NCI-H1417 treated with DMSO at 0.1 percent for 48 hours (cell line): ENCODE measurements at places on chromosomes 1 and 21.
A peak's percentile ranks its signal among the peaks of the same experiment; 100 is the strongest.

GRCh38 chr1:41382480-41383090 is 21.4 kb downstream of the FOXO6 start:
- no peak for DNase-seq

DNA sequence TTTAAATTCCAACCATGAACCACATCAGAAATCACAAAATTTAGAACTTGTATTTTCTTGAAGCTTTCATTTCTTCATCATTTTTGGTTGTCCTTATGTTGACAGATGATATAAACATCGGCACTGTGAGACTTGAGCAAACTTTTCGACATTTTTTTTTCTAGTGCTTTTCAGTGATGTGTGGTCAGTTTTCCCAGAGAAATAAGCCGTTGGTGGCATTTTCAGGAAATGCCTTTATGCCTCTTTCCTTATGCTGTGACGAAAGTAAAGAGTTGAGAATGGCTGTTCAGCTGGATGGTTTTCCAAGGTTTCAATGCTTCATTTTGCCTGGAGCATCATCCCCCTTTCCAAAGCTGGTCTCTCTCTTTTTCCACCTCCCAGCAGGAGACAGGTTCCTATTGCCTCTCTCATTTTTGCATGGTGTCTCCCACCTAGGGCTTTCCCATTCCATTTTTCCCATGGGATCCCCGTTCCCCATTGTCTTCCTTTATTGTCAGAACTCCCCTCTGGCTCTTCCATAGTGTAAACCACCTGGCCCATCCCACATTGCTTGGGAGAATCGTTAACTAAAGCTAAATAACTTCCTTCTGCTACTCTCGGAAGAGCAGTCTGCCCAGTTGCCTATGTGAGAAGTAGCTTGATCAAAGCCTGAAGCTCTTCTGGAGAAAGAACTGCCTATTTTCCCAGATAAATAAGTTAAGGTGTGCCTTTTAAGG is 61.4 kb upstream of the DYNLT5 start:
- no peak for DNase-seq

DNA sequence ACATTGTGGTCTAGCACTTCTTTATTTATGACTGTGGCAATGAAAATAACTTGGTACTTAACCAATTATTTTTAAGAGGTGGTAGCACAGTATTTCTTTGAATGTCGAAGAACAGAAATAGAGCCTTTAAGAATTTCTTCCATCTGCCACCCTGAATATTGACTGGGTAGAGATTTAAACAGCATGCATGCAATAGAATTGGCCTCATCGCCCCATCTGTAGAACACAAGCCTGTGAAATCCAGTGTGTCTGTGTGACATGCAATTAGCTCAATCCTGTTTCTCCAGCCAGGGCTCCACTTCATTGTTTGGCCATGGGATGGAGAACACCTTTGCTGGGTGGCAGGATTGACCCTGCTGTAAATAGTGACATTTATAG is 17.1 kb upstream of the KLHDC8A start:
- no peak for DNase-seq

GRCh38 chr1:8903908-8904650 is 25.6 kb upstream of the ENO1 start:
- DNase-seq = no peak

DNA sequence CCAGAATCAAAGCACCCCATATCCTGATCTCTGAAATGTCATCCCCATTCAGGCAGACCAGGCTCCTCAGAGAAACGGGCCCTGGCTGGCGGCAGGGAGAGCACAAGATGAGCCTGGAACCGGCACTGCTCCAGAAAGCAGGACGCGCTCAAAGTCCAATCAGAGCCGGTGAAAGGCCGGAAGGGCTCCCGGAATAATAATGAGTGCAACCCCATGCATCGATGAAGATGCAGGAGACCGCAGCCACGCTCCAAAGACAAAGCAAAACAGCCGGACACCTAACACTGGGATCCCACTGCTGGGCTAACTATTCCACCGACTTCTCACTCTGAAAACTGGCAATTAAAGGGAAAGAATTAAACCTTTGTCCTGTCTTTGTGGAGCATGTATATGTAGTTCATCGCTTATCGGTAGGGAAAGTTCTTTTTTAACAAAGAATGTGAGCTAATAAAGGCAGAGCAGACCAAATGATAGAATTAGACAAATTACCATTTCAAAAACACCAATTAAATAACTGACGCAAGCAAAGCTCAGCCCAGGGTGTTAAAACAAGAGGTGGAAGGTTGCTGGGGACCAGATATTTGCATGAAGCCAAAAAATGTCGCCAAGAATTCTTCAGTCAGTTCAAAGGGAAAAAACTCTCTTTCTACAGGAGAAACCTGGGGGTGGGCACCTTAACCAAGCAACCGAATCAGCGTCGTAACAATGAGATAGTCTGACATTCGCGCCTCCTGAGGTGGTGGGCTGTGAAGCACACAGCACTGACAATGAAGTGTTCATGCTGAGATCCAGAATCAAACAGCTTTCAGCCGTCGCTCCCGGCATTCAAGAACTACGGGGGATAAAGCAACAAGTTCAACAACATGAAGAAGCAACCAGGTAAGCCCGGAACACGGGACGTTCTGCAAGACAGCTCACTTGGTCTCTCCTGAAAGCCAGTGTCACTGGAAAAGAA is 95.2 kb downstream of the NPHP4 start:
- DNase-seq = no peak

- no peak for DNase-seq
These were observed 119.9 kb downstream of the MAST2 start for GRCh38 chr1:45923343-45923742.

GRCh38 chr1:149928401-149928724 is 760 bp upstream of the SF3B4 start:
- DNase-seq = peak; percentile 13

GRCh38 chr1:25519624-25520023 is 23.8 kb upstream of the LDLRAP1 start:
- no peak for DNase-seq

GRCh38 chr1:225617479-225617878 is 35.4 kb downstream of the ENAH start:
- no peak for DNase-seq

GRCh38 chr1:109802136-109802900 is 38.6 kb upstream of the EPS8L3 start:
- no peak for DNase-seq

- DNase-seq = no peak
These were observed 2.7 kb downstream of the USP25 start for GRCh38 chr21:15732290-15732995.

- DNase-seq = no peak
These were observed 8.1 kb upstream of the NTNG1 start for GRCh38 chr1:107132780-107133179.

- no peak for DNase-seq
These were observed 61.4 kb upstream of the CNIH3 start for GRCh38 chr1:224554620-224555259.

DNA sequence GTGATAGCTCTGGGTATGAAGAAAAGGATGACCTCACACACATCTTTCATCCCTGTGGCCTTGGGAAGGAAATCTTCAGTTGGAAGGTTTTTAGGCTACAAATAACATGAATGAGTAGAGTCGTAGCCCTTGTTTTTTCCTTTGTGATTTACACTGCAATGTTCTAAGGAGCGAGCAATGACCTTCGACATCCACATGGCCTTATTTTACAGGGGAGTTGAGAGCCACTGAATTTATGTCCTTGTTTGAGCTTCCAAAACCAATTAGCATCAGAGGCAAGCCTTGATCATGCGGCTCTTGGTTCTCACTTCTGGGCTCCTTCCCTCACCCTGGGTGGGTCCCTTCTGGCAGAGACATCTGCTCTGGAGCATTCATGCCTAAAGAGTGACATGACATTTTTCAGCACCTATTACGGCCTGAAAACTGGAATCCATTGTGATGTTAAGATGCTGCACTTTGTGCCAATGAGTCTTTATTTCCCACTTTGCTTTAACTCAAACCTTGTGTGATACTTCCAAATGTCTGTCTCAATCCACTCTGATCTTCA is 70.5 kb upstream of the RUNX1 start:
- DNase-seq = no peak

- no peak for DNase-seq
These were observed 2.7 kb downstream of the DENND2D start for GRCh38 chr1:111197598-111198284.

DNA sequence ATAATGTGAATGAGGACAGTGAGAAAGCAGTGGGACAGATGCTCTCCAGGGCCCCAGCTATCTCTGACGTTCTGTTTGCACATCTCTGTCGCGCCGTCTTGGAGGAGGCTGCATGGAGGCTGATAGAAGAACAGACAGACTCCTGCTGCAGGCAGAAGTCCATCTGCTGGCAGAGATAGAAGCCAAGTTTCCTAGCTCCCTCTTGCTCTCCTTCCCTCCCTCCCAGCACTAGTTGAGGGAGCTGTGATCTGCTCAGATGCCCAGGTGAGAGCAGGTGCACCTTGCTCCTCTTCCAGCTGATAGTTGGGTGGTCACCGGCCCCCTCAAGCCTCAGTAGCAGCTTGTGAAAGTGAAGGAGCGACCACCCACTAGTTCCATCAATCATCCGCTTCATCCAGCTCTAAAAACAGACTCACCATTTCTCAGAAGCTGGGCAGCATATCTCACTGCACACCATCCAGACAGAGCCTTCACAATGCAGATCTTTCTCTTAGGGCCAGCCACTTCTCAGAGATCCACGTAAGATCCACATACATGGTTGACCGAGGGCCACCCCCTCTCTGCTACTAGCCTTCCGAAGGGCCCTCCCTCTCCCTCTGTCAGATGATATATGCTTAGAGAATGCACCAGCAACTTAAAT is 12.9 kb downstream of the LRRN2 start:
- DNase-seq = no peak

DNA sequence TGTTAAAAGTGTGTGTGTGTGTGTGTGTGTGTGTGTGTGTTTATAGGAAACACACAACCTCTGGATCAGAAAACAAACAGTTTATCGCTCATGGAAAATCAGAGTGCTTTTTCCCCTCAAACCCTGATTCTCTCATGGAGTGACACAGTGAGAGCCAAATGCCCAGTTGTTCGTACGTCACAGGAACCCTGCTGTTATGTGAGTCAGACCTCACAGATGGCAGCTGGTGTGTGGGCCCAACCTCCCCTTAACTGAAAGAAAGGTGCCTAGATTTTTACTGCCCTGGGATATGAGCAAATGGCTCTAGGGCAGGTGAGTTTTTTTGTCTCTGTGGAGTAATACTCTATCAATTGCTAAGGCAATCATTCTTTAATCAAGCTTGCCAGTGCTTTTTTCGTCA is 1788.1 kb downstream of the BRINP3 start:
- no peak for DNase-seq

DNA sequence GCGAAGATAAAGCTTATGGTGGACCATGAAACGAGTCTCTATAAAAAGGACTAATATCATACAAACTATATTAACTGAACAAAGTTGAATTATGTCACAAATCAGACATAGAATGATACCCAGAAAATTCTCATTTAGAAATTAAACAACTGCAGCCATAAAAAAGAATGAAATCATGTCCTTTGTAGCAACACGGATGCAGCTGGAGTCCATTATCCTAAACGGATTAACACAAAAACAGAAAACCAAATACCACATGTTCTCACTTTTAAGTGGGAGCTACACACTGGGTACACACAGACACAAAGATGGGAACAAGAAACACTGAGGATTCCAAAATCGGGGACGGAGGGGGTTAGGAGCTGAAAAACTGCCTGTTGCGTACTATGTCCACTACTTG is 11.5 kb downstream of the COP1 start:
- DNase-seq = no peak

DNA sequence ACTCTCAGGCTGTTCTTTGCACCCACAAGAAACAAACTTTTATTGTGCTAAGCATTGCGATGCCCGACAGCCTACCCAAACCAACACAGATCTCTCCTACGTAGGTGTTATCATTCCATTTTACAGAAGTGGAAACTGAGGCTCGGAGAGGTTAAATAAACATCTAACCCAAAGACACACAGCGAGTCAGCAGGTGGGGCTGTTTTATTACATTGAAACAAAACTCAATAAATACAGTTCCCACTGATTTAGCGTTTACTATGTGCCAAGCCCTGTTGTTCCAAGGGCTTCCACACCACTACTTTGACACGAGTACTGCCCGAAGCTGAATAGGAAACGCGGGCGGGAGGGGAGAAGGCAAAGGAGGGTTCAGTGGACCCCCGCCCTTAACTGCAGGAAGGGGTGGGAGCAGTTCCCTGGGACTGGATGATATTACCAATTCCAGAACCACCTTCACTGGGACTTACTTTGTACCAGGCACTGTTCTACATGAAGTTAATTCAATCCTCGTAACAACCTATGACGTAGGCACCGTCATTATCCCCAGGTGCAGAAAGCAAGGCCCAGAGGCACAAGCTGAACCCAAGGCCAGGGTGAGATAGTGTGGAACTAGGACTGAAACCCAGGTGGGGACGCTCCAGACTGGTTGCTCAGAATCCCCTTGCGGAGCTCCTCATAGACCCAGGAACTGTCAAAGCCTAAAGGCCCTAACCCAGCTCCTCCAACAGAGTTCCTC is 19.3 kb upstream of the ALDH4A1 start:
- DNase-seq = no peak

DNA sequence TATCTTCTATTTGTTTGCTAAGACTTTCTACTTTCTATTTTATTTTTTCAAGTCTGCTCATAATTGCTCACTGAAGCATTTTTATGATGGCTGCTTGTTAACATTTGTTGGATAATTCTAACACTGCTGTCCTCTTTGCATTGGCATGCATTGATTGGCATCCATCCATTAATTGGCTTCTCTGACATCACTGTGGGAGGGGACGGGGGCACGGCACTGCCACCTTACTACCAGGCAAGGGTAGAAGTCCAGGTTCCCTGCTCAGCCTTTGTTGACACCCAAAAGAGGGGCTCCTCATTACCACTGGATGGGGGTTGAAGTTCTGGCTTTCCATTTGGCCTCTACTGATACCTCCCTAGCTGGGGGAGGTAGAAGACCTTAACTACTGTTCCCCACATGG is 11.5 kb upstream of the ABCG1 start:
- no peak for DNase-seq

- no peak for DNase-seq
These were observed 67.7 kb downstream of the MPZL1 start for GRCh38 chr1:167789501-167789900.

DNA sequence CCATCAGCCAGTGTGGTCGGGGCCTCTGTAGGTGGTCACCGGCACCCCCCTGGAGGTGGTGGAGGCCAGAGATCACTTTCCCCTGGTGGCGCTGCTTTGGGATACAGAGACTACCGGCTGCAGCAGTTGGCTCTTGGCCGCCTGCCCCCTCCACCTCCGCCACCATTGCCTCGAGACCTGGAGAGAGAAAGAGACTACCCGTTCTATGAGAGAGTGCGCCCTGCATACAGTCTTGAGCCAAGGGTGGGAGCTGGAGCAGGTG is 961 bp downstream of the RBM15 start:
- DNase-seq = no peak

GRCh38 chr1:6342056-6342455 is 51.5 kb downstream of the ACOT7 start:
- DNase-seq = no peak

DNA sequence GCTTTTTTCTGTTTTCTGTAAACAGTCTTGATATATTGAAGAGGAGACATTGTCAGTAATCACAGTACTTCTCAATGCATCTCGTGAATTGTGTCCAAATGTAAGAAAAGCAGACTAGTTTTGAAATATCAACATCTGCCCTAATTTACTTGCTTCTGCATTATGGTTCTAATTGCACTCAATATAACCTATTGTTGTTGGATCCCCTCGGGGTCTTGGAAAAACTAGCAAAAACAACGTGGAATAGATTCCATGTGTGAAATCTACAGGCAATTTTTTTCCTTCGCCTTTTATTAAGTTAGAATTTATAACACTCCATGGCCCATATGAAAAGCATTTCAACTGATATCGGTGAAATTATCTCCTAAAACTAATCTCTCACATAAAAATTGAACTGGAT is 236.5 kb downstream of the TTLL7 start:
- no peak for DNase-seq
